ENCODE measurements at places on chromosomes 5 and 9.
A peak's percentile ranks its signal among the peaks of the same experiment; 100 is the strongest.

DNA sequence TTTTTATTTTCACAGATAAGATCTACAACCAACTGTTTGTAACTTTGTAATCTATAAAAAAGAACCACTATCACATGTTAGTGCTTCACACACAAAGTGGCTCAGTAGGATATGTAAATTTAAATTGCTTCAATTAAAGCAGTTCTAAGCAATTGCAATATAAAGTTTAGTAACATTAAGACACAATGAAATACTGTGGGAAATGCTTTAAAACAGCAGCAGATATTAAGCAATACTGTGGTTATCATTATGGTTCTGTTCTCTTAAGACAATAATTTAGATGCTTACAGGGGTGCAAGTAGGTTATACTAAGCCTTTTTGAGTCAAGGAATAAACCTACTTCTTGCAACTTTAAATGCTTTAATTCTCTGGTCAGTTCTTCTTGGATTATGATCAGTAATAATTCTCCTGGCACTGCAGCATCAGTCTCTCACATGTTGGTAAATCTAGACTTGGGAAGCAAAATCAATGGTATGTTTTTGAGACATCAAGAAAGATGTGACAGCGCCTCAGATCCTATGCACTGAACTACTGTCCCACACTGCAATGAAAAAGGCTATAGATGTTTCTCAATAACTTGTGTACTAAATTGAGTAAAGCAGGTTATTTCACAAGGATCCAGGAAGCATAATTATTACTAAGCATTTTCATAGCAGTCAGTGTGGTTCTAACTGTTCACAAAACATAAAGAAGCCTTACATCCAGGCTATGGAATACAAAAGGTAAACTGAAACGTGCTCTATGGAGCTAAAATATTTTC lies 338.7 kb upstream of the PDE4D start:
- no peak for DNase-seq

DNA sequence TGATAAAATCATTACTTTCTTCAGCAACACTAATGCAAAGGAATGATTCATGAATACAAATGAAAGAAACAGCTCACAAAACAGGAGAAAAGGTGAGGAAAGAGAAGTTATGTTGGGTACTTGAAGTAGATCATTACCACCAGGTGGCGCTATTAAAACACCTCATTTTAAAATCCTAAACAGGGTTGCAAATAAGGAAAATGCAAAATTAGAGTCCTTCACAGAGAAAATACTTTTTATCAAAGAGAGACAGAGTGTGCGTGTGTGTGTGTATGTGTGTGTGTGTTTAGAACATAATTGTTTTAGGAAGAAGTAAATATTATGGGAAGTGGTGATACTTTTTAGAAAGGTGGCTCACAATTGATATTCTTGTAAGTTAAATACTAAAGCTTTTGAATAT lies 49.5 kb upstream of the CD180 start:
- DNase-seq = no peak

DNA sequence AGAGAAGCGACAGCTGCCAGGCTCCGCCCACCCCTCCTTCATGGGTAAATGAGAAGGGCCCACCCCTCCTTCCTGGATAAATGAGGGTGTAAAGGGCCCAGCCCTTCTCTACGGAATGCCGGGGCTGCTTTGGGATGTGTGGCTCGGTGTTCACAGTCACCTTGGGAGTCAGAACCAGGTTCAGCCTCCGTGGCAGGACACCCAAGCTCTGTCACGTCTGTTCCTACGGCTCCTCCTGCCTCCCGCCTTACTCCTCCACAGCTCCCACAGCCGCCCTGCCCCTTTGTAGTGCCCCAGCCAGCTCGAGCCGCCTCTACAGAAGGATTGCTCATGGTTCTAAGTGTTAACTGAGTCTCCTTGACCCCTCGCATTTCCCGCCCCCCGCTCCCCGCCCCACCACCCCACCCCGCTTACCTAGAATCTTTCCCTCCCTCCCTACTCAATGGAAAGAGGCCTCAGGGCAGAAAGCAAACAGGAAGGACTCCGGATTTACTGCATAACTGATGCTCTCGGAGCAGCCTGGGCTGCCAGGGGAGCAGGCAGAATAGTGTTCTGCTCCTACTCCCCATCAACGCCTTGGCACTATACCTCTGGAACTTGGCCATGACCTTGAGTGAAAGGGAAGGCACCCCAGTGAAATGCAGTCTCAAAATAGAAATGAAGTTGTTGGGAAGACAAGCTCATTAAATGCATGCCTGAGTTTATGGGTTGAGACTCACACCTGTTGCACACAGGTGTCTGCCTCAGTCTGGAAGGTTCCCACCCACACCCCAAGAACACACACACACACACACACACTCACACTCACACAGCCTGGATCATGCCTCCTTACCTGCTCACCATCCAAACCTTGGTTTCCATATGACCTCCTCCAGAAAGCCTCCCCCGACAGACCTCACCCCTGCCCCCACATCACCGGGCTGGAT lies 59.6 kb downstream of the NEURL1B start:
- DNase-seq = no peak

- DNase-seq = no peak
These were observed 376 bp downstream of the ANKRD18B start for GRCh38 chr9:33524306-33524947.

DNA sequence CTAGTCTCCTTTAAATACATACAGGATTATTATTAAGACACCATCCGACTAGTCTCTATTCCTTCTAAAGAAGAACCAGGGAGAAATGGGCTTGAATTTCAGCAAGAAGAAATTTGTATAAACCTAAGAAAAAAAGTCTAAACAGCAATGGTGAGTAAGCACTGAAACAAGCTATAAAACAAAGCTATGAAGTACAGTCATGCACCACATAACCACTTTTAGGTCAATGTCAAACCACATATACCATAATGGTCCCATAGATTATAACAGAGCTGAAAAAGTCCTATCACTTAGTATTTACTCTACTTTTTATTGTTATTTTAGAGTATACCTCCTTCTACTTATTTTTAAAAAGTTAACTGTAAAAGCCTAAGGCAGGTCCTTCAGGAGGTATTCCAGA lies 102.0 kb upstream of the NFIB start:
- DNase-seq = no peak

DNA sequence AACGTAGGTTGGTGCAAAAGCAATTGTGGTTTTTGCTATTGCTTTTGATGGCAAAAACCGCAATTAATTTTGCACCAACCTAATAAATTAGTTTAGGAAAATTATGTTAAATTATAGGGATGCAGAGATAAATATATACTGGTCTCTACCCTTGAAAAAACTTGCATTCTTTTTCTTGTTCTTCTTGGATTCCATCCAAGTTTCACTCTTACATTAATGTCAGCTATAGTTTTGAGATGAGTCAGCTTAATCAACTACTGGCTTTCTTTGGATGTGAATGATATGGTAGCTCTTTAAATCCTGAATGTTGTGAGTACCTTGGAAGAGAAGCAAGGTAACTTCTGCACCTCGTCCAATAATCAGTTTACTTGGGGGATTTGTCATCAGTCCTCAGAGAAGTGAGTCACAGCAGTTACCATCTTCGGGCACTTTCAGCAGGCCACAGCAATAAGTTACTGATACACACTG lies 549.0 kb upstream of the ZNF608 start:
- no peak for DNase-seq

DNA sequence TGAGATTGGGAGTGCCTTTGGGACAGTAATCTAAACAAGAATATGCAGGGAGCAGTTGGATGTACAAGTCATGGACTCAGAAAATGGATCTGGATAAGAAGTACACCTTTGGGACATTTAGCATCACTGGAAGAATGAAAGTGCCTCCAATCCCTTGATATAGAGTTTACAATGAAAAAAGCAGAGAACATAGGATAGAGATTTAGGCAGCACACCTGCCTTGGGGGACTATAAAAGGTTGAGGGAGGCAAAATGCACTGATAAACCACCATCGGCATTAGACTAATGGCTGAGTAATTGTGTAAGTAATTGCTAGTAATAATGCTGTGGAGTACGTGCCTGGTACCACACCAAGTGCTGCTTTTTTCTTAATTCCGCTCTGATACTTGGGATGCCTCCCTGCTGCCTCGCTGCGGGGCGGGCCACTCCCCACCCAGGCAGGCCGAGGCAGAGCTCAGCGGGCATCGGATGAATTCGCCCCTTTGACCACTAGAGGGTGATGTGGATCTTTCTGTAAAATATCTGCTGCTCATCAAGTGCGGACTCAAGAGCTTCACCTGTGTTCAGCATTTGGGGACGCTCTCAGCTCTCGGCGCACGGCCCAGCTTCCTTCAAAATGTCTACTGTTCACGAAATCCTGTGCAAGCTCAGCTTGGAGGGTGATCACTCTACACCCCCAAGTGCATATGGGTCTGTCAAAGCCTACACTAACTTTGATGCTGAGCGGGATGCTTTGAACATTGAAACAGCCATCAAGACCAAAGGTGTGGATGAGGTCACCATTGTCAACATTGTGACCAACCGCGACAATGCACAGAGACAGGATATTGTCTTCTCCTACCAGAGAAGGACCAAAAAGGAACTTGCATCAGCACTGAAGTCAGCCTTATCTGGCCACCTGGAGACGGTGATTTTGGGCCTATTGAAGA lies 99.9 kb downstream of the ANKRD18B start:
- peak; percentile 42 for DNase-seq

DNA sequence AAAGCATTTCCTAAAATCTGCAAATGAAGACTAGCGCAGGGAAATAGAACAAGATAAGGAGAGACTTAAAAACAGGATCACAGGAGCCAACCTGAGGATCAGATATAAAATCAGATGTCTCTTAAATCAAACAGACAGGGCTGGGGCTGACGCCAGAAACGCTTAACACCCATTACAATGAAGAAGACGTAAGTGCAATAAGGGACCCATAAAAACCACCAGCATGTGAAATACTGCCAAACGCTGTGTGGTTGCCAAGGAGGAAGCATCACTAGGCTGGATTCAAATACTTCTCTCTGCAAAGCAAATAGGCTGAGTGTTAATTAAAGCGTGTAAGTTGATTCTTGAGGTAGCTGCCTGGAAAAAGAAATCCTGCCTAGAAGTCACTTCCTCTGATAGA lies 74.4 kb upstream of the ATP10B start:
- DNase-seq = no peak

GRCh38 chr5:162202285-162202880 lies 134.8 kb downstream of the GABRG2 start:
- DNase-seq = no peak

DNA sequence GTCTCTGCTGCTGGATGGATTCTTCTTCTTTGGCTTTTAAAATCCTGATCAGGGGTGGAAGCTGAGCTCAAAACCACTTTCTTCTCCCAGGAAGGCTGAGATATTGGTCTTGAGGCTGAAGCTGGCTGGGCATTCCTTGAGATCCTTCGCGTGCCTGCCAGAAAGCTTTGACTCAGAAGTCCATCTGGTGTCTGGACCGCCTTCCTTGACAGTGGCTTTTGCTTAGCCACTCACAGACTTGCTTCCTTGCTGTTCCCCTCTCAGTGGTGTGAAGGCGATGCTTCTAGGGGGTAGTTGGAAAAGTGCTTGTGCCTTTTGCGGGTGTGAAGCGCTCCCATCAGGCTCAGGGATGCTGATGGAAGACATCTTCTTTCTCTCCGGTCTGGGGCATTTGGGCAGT lies 45.9 kb downstream of the RGS3 start:
- DNase-seq = no peak

- DNase-seq = no peak
These were observed 56.7 kb downstream of the ARHGAP26 start for GRCh38 chr5:142826741-142827492.

GRCh38 chr5:13932561-13932960 lies 11.9 kb downstream of the DNAH5 start:
- no peak for DNase-seq

GRCh38 chr5:158484150-158484549 lies 615.6 kb downstream of the EBF1 start:
- no peak for DNase-seq

DNA sequence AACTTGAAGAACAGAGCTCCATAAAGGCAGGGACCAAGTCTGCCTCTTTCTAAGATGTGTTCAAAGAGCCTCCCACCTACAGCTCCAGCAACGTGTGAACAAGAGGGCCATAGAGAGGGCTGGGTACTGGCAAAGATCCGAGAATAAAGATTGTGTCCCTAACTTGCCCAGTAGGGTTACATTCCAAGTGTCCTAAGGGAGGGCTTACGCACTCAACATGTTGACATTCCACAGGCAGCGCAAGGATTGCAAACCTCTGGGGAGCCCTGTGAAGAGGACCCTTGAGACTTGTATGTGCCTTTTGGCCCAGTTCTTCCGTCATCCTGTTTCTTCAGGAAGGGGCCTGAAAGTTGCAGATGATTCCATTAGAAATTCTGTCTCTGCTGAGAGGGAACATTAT lies 48.2 kb upstream of the ENTREP1 start:
- DNase-seq = no peak

DNA sequence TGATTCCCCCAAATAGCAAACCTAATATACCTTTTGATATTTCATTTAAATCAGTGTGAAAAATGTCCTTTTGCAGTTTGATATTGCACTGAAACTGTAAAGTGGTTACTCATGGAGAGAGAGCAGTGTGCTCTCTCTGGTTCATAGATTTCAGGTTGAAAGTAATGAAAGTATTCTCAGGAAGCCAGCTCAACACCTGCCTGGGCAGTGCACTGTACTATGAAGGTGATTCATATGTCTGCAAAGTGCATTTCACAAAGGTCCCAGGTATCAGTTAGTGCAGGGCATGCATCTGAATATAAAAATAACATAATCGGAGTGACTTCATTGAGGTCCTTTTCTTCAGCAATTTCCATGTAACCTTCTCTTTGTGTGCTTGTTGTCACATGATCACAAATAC lies 274.3 kb downstream of the CDH18 start:
- DNase-seq = no peak

- no peak for DNase-seq
These were observed 26.4 kb upstream of the TOMM5 start for GRCh38 chr9:37618817-37619216.

- no peak for DNase-seq
These were observed 220.9 kb downstream of the MAPKAP1 start for GRCh38 chr9:125486152-125486508.

DNA sequence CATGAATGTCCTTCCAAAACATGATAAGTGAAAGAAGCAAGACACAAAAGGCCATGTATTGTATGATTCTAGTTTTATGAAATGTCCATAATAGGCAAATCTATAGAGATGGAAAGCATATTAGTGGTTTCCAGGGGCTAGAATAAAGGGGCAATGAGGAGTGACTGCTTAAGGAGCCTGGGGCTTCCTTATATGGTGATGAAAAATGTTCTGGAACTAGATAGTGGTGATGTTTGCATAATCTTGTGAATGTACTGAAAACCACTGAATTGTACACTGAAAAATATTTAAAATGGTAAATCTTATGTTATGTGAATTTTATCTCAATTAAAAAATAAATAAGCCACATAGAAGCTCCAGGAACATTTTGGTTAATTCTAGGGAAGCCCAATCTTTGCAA lies 144.4 kb upstream of the ANKRD55 start:
- DNase-seq = no peak

DNA sequence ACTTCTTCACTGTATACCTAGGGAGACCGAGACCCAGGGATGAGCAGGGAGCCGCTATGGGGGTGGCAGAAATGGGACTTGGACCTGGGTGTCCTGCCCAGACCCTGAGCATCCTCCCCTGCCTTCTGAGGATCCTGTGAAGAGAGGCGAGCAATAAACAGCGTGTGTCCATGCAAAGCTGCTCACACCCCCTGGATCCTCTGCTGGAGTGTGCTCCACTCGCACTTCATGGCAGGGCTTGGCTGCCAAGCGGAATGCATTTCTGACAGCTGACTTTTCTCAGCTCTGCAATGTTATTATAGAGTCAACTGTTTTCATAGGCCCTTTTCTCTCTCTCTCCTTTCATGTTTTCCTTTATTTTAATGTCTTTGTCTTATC lies 31.0 kb upstream of the ALDH1B1 start:
- DNase-seq = no peak

- no peak for DNase-seq
These were observed 1.5 kb upstream of the ZFR start for GRCh38 chr5:32445831-32446614.

GRCh38 chr5:126809916-126810315 lies 33.0 kb downstream of the LMNB1 start:
- DNase-seq = no peak
